ENCODE measurements at places on chromosomes 3 and 15.

DNA sequence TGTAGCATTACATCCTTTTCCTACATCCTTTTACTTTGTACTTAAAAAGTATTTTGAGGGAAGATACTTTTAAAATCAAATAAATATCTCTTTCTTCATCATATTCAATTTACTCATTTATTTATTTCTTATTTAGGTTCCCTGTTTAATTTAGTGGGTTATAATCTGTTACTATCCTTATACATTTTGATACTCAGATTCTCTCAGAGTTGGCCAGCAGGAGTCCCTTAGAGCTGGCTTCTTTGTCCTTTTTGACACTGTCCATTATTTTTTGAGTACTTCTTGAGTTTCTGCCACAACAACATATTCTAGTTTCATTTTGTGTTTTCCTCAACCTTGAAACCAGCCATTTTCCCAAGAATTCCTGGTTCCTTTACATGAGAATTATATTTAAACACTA is 111.6 kb upstream of the DCBLD2 start:
- DNase-seq, result no peak

DNA sequence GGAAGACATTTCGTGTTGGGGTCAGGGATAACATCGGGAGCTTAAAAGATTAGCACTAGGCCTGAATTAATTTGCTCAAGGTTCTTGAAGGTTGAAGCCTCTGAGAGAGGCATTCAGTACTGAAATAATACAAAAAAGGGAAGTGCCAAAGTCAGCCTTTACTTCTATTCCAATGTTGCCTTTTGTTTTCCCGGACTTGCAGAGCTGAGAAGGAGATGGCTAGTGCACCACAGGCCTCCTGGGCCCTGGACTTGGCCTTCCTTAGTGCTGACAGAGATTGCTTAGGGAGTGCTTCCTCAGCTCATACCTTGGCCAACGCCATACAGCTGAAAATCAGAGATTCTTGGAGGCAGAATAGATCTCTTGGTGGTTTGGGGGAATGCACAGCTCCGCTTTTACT is 333.6 kb upstream of the TBL1XR1 start:
- DNase-seq, result no peak

GRCh38 chr3:13567684-13568514 is 19.0 kb downstream of the FBLN2 start:
- no peak for DNase-seq

GRCh38 chr3:49806850-49807249 is 3.8 kb downstream of the INKA1 start:
- no peak for DNase-seq

- DNase-seq, result no peak
Observed at GRCh38 chr3:27880969-27881892, 159.1 kb upstream of the EOMES start.

DNA sequence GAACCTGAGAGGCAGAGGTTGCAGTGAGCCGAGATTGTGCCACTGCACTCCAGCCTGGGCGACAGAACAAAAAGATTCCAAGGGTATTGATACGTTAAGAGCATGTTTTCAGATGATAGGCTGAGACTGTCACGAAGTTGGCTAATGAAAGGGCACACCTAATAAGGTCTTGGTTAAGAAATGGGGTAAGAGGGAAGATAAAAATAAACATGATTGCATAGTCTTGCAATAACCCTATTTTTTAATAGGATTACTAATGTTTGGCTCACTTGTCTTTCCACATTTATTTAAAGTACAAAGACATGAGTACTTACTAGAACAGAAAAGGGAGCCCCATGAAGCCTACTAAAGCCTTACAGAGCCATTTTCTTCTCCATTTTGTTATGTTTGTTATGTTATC is 109.0 kb downstream of the FRMD4B start:
- no peak for DNase-seq

DNA sequence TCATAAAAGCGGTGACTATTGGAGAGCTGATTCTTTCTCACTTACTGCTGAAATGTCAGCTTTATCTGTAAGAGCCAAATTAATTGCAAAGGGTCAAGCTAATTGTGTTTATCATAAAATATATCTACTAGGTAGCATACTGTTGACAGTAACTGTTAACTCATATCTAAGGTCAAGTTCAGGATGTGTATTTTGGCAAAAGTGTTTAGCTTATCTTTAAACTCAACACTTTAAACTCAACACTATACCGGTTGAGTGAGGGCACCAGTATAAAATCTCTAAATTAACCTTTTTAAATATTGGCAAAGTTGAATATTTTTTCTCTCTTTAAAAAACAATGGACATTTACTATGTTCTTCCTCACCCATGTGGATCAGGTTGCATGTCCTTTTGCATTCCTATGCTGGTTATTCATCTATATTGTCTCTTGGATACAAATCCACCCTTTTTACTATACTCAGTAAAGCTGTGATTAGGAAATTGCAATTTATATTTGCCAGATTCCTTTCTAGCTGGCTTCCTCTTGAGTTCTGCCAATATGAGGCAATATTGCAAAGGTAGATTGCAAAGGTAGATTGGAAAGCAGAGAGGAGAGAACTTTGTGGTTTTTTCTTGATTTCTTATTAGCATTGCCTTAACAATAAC is 344.6 kb upstream of the DCBLD2 start:
- DNase-seq, result no peak

GRCh38 chr15:57455929-57456328 is 79.6 kb downstream of the CGNL1 start:
- no peak for DNase-seq

DNA sequence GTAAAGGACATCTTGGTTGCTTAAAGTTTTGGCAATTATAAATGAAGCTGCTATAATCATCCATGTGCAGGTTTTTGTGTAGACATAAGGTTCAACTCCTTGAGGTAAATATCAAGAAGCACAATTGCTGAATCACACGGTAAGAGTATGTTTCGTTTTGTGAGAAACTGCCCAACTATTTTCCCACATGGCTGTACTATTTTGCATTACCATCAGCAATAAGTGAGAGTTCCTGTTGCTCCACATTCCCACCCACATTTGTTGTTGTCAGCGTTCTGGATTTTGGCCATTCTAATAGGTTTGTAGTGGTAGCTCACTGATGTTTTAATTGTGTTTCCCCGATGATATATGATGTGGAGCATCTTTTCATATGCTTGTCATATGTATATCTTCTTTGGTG is 118.5 kb upstream of the KCNMB2 start:
- DNase-seq, result no peak

GRCh38 chr3:184259396-184259877 is 1.9 kb downstream of the CAMK2N2 start:
- DNase-seq, result no peak

DNA sequence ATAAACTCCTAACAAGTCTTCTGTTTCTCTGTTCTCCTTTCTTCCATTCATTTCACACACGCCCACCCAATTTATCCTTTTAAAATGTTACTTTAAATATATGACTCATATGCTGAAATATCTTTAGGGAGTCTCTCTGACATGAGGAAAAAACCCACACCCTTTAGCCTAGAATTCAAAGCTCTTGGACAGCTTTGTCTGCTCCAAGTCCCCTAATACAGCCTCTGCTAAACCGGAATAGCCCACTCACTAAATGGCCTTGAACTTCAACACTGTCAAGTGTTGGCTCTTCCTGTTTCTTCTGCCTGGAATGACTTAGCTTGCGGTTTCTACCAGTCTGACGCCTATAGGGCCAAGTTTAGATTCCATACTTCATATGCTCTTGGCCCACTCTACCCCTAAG is 3.3 kb upstream of the CD96 start:
- DNase-seq, result no peak

- DNase-seq, result no peak
Observed at GRCh38 chr15:51038162-51038973, 56.3 kb downstream of the TNFAIP8L3 start.

DNA sequence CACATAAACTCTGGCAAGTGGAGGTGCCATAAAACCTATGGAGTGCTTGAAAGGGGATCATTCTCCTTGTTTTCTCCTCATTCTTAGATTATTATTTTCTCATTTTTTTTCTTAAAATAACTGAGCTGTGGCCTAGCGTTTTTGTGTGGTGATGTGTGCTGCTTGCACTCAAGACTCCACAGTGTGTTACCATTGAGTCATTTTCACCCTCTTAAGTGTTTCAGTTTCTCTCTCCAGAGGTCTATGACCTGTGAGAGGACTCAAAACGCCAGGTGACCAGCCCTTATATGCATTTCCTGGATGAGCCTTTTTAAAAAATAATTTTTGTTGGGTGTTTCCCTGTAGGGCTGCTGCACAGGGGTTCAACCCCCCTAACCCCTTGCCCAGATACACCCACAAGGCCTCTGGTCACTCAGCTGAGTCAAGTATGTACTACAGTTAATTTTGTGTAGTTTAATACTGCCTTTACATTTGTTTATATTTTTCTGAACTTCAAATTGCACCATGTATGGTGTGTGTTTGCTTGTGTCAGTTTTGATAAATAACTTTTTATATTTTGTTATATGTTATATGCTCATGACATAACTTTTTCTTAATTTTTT is 15.4 kb upstream of the BTLA start:
- no peak for DNase-seq

DNA sequence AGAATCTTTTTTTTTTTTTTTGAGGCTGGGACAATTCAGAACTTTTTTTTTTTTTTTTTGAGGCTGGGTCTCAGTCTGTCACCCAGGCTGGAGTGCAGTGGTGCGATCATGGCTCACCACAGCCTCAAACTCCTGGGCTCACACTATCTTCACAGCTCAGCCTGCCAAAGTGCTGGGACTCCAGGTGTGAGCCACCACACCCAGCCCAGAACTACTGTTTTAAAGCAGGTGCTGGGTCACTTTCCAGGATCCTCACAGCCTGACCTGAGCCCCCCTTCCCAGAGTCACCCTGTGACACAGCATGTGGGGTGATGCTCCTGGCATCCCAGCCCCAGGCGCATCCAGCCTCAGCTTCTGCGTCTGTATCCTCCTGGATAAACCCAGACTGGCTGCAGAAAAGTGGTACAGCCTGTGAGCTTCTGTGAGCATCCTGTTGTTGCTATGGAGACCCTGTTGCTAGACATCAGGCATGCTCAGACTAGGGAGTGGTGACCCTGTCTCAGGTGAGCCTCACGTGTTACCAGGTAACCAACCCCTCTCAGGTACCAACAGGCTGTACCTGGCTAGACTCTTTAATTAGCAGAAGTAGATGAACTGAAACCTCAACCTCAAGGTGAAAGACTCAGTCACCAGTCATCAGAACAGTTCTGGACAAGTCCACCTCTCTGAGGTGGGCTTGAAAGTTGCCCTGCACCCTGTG is 15.0 kb downstream of the KLF13 start:
- DNase-seq, result no peak

GRCh38 chr3:88142094-88142624 is 7.6 kb upstream of the C3orf38 start:
- DNase-seq, result no peak

- DNase-seq, result no peak
Observed at GRCh38 chr15:25847051-25847450, 16.1 kb downstream of the ATP10A start.

DNA sequence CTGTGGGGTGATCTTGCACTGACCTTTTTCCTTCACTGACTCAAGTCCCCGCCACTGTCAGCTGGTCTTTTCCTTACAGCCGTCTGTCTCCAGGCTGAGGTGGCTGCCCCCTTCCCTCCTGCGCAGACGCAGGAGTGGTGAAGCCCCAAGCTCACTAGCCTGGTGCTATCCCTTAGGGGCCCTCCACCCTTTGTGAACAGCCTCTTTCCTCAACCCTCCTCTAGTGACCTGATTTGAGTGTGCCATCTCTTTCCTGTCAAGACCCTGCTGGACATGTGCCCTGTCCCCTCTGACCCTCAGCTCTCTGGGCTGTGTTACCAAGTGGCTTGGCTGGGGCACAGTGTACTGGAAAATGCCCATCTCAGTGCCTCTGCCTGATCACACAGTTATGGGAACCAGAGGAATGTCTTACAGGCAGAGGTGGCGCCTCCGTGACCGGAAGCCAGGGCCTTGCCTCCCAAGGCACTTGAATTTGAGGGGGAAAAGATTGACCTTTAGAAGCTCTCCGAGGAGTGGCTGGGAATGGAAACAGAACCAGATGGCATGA is 8.7 kb downstream of the KBTBD13 start:
- DNase-seq, result no peak

GRCh38 chr3:148615382-148615781 is 82.3 kb upstream of the AGTR1 start:
- DNase-seq, result no peak

DNA sequence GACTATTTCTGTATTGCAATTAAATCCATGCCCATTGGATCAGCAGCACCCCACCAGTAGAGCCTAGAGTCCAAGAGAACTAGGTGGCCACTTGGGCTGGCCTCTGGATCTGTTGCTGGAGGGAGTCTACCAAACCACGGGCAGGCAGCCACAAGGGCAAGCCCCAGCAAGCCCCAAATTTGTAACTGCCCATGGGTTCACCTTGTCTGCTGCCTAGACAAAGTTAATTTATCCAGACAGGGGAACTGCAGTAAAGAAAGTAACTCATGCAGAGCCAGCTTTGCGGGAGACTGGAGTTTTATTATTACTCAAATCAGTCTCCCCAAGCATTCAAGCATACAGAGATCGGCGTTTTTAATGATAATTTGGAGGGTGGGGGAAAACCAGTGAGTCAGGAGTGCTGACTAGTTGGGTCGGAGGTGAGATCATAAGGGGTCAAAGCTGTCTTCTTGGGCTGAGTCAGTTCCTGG is 74.0 kb upstream of the TERB2 start:
- DNase-seq, result no peak

Measured in H9 (cell line).